ENCODE measurements at places on chromosomes 12 and 14.

DNA sequence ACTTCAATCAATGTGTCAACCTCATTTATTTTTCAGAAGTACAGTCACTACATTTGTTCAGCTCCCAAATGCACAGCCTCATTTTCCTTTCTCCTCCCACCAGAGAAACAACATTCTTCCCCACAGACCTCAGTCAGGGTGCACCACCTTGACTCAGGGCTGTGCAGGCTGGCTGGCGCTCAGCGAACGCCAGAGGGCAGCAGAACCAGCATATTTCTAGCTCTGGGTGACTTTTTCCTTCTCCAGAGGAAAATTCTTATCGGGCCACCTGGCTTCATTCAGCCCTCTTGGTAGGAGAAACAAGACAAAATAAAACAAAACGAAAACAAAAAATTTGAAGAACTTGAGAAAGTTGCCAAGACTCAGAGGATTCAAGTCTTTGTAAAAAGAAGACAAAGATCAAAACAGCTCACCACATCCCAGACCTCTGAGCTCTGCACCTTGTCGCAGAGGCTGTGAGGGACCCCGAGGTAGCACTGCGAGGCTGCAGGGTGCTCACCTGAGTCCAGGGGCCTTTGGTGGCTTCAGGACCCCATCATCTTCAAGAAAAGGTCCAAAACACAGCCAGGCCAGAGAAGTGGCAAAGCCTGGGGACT, 33.7 kb downstream of the PAH start:
- DNase-seq: no peak

- DNase-seq: no peak
Measured at GRCh38 chr14:65312859-65313258, 99.7 kb upstream of the FUT8 start.

- DNase-seq: no peak
Measured at GRCh38 chr14:60329274-60329673, 80.3 kb downstream of the PPM1A start.

- DNase-seq: no peak
Measured at GRCh38 chr14:33282331-33283230, 343.9 kb downstream of the NPAS3 start.

GRCh38 chr14:82488473-82488872, 954.8 kb upstream of the SEL1L start:
- DNase-seq: no peak

DNA sequence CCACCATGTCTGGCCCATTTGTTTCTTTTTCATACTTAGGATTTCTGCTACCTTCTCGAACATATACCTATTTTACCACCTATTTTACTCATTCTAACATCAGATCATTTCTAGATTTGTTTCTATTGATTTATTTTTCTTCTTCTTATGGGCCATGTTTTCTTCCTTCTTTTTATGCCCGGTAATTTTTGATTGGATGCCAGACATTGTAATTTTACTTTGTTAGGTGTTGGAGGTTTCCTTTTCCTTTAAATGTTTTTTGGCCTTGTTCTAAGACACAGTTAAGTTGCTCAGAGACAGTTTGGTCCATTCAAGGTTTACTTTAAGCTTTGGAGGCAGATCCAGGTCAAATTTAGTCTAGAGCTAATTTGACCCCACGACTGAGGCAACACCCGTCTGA, 14.7 kb upstream of the BEGAIN start:
- no peak for DNase-seq

DNA sequence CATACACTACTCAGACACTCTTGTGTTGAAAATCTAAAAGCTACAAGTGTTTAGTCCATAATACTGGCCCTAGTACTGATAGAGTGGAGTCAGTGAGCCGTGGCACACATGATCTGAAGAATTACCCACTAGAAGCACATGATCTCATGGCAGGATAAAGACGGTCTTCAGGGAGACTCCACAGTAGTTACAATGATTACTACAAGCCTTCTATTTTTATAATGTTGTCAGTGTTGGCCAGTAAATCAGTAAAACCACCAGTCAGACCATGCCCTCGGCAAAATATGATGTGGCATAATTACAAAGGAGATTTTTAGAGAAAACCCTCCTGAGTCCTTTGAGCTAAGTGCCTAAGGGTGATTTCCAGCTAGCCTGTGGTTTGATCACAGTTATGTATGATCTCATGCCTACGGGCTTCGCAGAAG, 114.9 kb downstream of the PDZRN4 start:
- DNase-seq: no peak

DNA sequence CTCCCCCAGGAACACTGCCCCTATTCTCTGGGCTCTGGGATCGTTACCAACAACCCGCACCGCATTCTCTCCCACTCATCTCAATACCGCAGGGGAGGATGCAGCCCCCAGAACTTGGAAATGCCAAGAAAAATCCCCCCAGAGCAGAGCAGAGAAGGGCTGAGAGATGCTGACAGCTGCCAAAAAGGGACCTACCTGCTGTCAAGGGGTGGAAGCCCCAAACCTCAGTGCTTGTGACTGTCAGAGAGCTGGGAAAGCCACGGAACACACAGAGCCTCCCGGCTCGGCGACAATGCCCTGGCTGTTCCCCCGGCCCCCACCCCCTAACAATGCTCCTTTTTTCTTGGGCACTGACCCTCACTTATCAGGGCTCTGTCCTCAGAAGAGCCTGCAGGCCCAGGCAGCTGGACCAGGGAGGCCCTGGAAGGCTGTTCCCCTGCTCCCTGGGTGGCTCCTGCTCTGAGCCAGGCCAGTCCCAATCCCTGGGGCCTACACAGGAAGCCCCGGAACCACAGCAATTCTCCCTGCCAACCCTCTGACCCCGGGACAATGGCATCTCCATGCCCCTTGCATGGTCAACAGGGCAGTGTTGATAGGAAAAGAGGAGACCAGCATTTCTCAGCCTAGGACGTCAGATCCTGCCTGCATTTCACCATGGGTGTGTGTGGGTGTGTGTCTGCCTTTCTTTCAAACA, 78.9 kb downstream of the ITPK1 start:
- DNase-seq: no peak

DNA sequence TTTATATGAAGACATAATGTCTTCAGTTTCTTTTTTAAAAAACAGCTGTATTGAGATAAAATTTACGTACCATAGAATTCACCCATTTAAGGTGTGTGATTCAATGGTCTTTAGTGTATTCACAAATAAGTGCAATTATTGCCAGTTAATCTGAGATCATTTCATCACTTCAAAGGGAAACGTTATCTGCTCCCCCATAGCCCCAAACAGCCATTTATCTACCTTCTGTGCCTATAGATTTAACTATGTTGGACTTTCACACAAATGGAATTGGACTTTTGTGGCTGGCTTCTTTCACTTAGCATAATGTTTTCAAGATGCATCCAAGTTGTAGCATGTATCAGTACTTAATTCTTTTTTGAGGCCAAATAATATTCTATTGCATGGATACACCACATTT, 9.7 kb downstream of the PNP start:
- DNase-seq: no peak

- no peak for DNase-seq
Measured at GRCh38 chr14:38079268-38079667, 128.4 kb upstream of the SSTR1 start.

- DNase-seq: no peak
Measured at GRCh38 chr12:124727264-124727800, 136.3 kb downstream of the SCARB1 start.

DNA sequence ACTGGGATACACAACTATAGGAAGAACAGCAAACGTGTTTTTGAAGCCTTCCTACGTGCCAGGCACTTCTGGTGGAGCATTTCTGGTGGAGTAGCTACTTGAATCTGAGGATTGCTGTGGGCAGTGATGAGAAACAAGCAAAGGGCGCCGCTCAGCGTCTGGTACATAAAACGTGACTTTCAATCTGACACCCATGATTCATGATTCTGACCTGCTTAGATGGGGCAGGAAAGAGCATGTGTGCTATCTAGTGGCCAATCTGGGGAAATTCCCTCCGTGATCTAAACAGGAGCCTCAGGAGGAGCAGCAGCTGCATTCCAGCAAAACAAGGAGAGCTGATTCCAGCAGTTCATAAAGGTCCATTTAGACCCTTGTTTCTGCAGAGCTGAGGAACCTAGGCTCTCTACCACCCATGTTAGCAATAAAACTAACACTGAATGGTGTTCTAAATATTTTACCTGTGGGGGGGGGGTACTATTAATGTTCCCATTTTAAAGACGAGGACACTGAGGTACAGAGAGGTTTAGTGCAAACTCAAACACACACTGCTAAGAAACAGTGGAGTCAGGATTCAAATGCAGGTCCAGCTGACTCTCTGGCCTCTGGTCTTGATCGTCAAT, 37.8 kb downstream of the PAH start:
- DNase-seq: peak; percentile 44

- no peak for DNase-seq
Measured at GRCh38 chr12:108823804-108824203, 33.6 kb downstream of the SSH1 start.

DNA sequence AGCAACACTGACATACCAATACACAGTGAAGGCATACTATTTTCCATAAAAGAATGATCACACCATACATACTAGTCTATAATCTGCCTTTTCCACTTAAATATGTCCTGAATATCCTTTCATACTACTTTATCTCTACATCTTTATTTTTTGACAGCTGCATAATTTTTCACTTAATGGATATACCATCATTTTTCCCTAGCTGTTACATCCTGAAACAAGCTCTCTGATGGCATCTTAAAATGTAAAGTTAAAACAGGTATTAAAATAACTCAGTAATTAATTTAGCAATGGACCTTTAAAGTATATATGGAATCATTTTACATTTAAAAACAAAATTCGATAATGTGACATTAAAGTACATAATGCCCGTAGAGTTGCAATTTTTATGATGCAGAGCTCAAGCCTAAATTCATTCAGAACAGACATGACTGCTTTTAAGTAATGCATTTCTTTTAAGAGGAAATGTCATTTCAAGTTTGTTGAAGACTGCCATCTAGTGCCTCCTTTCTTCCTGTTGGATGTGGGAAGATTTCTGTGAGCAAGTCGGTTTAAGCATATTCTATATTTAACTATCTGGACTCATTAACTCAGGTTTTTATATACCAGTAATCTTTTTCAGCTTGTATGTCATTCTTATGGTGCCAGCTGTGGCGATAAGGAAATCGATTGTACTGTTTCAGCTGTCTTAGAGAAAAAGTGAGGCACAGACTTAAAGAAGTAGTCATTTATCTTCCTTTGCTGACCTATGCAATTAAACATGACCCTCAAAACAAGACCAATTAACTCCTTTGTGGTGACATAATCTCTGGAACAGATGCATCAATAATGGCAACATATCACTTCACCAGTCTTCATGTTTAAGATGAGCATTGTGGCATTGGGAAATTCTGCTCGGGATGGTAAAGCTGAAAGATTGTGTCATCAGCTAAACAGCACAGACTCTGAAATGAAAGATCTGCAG, 20.3 kb downstream of the PRICKLE1 start:
- no peak for DNase-seq

GRCh38 chr14:59293935-59294661, 105.6 kb downstream of the DAAM1 start:
- no peak for DNase-seq

- DNase-seq: no peak
Measured at GRCh38 chr12:101707131-101707782, 9.8 kb downstream of the CHPT1 start.

GRCh38 chr14:72678356-72678755, 215.5 kb downstream of the DPF3 start:
- DNase-seq: no peak

- DNase-seq: no peak
Measured at GRCh38 chr14:101997429-101998336, 33.3 kb downstream of the DYNC1H1 start.

- no peak for DNase-seq
Measured at GRCh38 chr12:51814311-51815088, 34.0 kb downstream of the FIGNL2 start.

DNA sequence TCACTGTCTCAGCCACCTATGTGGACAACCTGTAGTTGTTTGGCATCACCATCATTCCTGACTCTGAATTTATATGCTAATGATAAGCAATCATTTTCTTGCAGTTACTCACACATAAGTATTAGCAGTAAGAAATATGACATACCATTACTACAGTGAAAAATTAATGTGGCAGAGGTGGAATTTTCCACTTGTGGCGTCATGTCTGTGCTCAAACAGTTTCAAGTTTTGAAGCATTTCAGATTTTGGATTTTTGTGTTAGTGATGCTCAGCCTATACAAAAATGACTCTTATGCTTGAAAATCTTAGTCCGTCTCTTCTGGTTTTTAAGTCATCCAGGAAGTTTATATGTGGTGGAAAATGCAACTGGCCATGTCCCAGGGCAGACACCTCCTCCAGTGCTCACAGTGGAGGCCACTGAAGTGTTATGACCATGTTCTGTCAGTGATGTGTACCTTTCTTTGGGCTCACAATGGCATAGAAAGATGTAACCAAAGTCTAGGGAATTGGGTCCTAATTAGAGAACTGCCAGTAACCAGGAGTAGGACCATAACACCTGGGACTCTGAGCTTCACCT, 220.6 kb downstream of the SYT1 start:
- no peak for DNase-seq

- DNase-seq: no peak
Measured at GRCh38 chr12:2190896-2191533, 138.2 kb downstream of the CACNA1C start.

DNA sequence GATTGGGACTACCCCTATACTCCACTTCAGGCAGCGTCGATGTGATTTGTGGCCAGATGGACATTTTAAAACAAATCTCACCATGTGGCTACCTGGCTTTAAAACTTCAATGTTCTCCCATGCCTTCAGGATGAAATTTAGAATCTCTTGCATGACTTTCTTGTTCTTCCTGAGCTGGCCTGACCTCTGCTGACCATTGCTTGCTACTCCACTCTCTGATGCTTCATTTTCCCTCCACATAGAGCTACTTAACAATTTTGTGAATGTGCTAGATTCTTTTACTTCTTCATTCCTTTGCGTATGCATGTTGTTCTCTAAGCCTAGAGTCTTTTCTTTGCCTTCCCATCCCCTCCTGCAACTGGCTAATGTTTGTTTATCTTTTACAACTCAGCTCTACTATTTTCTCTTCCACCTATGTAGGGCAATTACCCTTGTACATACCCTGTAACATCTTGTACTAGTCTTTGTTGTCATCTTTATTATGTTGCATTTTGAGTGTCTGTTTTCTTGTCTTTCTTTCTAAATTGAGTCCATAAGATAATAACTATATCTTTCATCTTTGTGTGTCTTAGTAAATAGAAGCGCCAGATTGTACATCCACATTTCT, 41.2 kb downstream of the YLPM1 start:
- no peak for DNase-seq

DNA sequence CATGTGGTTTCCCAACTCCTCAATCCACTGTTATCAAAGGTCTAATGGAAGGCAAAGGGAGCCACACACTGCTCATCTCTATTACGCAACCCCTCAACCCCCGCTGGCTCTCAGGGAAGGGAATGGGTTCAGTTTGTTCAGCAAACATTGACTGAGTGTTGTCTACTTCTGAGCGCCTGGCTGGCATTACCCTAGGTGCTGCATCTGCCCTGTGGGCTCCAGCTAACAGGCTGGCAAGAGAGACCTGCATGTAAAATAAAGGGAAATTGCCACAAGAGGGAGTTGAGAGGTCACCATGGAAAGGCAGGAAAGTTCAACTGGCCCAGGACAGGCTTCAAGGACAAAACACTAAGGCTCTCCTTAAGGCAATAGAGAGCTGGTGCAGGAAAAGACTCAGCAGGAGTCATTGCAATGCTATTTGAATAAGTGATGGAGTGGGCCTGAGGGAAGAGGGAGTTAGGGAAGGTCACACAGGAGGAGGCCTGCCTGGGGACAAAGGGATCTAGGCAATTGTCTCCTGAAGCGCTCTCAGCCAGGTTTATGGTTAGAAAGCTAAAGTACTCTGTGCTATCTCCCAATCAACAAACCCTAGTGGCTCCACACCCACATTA, 5.5 kb upstream of the ZNF740 start:
- DNase-seq: no peak

All from keratinocyte (primary cell).